HAP-1 (cell line): ENCODE measurements at places on chromosomes 6 and 20.

DNA sequence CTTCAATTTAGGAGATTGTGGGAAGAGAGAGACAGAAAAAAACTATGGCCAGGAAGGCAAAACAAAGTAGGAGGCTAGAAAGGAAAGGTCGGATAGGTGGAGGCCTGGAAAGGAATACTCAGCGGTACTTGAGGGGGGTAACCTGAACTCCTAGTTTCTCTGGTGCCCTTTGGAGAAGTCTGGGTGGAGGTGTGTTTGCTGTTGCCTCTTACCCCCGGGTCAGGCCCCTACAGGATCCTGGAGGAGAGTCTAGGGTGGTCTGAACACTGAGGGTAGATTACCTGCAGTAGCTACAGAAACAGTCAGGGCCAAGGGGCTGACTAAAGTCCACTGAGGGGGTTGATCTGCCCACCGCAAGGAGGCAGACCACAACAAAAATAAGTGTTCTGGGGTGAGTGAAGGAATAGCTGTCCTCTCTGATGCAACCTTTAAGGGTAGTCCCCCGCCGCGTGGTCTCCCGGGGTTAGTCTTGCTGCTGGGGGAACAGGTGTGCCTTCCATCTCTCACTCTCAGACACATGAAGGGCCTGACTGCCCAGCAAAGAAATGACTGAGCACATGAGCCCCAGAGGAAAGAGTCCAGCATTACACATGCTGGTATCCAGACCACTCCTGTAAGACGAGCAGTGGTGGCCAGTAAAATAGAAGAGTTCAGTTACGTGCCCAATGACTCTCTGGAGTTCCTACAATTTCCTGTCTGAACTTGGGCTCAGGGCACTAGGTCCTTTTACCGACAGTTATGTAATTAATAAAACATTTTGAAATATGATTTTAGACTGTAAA, 59.5 kb downstream of the MTHFD1L start:
- DNase-seq, result no peak

GRCh38 chr6:17863901-17864754, 123.3 kb downstream of the KIF13A start:
- DNase-seq, result no peak

DNA sequence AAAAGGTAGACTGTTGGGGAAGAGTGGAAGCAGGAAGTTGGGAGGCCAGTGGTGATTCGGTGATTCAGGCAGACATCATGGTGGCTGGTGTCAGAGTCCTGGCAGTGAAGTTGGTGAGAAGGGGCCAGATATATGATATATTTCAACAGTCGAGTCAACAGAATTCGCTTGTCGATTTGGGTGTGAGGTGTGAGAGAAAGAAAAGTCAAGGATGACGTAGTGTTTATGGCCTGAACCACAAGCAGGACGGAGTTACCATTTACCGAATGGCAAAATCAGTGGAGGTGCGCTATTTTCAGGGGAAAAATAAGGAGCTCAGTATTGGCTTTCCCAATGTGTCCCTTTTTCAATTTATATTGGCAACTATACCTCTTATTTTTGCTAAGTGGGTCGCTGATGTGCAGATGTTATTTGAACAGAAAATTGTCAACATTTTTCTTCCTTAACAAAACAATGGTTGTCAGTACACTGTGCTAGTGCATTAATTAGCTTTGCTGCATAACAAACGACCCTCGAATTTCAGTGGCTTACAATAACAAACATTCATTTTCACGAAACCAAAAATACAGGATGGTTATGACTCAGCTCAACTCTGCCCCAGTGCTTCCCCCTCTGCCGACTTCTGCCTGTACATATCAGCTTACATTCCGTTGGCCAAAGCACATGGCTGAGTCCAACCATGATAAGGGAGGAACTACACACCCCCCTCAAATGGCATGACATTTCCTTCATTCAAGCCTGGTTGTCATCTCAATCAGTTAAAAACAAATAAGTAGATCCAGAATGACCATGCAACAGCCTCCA, 255.0 kb upstream of the ZFP64 start:
- DNase-seq, result no peak

GRCh38 chr20:32116079-32116521, 6.6 kb downstream of the TM9SF4 start:
- DNase-seq, result no peak
